AG20443 (cell line): ENCODE measurements at places on chromosomes 7 and 10.

DNA sequence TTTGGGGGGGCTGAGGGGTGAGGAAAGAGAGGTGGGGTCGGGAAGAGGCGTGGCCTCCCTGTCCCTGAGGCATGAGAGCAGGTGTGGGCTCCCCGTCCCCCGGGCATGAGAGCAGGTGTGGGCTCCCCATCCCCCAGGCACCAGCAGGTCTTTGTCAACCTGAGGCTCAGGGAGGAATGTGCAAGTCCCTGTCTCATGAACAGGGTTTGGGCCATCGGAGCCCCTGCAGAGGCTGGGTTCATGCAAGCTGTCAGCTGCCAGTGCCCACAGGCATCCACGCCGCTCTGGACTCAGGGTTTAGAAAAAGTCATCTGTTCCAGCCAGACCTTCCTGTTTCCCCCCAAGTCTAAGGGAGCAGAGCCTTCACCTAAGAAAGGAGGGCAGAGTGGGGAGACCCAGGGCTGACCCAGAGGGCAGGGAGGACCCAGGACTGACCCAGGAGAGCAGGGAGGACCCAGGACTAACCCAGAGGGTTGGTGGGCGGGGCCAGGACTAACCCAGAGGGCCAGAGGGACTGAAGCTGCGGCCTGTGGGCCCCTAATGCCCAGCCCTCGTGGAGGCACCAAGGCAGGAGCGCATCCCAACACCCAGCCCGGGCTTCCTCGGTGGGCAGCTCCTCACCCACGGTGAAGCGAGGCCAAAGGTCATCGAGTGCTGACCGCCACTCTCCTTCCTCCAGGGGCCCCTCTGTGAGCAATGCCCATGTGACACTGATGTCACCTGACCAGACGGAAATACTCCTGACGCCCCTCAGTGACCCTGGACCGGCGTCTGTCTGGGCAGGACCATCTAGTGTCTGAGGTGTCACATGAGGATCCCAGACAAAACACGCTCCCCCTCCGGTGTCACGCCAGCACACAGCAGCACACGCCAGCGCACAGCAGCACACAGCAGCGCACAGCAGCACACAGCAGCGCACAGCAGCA, 28.9 kb upstream of the GPR146 start:
- no peak for DNase-seq

- DNase-seq = peak; percentile 61
These were observed 286.9 kb downstream of the PTEN start for GRCh38 chr10:88150339-88150738.

- DNase-seq = no peak
These were observed 537.3 kb upstream of the MGMT start for GRCh38 chr10:128929767-128930166.

GRCh38 chr7:151384352-151384697, 25.5 kb downstream of the WDR86 start:
- no peak for DNase-seq

- no peak for DNase-seq
These were observed 98.8 kb downstream of the PFKFB3 start for GRCh38 chr10:6301488-6302075.

DNA sequence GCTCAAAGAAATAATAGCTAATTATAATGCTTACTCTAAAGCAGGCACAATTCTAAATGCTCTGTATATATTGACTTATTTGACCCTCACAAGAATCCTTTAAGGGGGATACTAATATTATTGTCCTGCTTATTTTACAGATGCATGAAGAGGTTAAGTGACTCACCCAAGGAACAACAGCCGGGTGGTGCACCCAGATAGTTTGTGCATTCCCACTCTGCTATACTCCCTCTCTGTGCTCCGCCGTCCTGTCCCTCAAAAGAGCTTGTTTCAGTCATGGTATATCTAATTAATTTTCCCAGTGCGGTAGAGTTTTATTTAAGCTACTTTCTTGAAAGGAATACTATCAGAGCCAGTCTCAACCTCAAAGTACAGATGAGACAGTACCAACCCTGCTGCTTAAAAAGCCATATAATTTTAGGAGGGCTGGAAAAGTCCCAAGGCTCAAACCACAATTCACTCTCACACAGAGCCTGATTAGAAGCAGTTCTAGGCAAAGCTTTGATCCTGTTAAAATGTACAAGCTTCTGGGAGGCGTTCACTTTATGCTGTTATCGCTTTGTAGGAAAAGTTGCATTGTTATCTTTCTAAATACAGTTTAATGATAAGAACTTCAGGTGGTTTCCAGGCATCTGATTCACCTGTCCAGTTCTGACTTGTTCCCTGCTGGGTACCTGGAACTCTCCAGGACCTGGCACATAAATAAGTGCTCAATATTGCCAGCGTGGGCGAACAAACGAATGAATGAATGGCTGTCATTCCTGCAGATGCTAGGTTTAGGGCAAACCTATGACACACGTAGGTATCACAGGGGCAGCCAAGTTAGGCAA, 261.5 kb upstream of the KLF14 start:
- DNase-seq = no peak

GRCh38 chr7:16063221-16063620, 358.1 kb downstream of the CRPPA start:
- no peak for DNase-seq

DNA sequence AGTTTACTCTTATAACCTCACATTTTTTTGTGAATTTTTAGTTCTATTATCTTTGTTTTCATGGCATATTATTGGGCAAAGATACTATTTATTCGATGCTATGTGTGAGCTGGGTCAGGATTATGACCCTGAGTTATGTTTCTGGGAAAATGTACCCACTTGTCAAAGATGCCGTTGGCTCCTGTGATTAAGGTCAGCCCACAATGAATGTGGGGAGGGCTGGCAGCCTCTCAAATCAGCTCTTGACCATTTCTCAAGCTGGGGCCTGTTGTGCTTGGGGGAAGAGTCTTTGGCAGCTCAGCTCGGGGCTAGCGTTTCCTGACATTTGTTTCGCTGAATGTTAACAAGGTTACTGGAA, 97.5 kb downstream of the TCF7L2 start:
- DNase-seq = no peak

DNA sequence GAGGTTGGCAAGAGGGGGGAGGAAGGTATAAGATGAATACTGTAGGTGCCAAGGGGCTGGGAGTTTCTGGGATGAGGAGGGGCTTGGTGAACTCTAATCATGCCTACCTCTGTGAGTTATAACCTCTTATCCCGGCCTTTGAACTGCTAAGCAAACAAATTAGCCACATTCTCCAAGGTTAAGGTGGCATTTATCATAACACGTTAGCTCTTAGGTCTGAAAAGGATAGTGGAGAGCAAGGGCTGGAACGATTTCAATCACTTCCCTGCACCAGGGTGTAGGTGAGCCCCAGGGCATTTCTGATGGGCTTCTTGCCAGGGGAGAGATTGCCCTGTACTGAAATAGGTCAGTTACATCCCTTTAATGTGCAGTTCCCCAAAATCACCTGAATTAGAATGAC, 28.6 kb upstream of the DMBT1 start:
- DNase-seq = no peak

DNA sequence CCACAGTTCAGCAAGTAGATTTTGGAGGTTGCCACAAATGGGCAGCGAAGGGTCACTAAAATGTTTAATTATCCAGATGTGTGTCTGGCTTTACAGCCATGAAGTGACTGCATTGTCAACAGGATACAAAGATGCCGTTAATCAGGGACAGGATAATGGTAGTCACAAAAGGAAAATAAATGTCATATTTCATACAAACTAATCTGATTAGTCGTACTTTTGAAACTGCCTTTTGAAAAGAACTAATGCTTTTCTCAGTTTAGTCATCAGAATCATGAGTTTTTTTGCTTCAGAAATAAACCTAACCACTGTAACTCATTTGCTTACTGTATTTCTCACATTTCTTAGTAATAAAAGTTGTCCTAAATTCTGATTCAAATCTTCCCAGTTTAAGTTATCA, 22.2 kb upstream of the WNT16 start:
- DNase-seq = no peak

- DNase-seq = no peak
These were observed 69.0 kb upstream of the ZNF479 start for GRCh38 chr7:57201021-57201894.

DNA sequence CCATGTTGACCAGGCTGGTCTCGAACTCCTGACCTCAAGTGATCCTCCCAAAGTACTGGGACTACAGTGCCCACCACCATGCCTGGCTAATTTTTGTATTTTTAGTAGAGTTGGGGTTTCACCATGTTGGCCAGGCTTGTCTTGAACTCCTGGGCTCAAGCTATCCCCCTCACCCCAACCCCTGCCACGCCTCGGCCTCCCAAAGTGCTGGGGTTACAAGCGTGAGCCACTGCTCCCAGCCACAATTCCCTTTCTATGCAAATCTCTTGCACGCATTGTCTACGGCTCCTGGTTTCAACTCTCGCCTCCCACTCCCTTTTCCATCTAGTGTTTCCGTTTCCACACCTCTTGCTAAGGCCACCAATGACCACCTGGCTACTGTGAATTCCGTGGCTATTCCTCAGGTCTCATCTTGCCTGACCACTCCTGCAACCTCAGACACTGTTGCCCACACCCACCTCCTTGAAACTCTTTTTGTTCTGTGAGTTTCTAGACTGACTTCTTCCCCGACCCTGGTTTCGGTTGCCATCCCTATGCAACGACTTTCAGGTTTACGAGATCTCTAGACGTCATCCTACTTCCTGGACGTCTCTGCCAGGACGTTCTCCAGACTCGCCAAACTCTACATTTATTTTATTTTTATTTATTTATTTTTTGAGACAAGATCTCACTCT, 3.4 kb downstream of the CLDN3 start:
- no peak for DNase-seq

DNA sequence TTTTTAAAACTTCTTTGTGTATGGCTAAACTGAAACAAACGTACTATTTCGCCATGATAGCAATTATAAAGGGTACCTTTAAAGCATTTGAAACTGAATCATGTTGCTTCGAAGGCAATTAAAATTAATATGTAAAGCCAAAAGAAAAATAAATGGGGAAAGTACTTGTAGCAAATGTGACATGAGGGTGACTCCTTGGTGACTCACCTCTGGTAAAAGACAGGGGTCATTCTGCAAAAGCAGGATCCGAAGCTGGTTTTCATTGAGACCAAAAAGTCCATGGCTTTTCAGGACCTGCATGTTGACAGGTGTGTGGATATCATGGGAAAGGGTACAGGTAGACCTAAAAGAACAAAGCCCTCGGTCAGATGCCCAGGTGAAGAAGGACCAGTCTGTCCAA, 1.5 kb downstream of the ZC3HAV1L start:
- no peak for DNase-seq

DNA sequence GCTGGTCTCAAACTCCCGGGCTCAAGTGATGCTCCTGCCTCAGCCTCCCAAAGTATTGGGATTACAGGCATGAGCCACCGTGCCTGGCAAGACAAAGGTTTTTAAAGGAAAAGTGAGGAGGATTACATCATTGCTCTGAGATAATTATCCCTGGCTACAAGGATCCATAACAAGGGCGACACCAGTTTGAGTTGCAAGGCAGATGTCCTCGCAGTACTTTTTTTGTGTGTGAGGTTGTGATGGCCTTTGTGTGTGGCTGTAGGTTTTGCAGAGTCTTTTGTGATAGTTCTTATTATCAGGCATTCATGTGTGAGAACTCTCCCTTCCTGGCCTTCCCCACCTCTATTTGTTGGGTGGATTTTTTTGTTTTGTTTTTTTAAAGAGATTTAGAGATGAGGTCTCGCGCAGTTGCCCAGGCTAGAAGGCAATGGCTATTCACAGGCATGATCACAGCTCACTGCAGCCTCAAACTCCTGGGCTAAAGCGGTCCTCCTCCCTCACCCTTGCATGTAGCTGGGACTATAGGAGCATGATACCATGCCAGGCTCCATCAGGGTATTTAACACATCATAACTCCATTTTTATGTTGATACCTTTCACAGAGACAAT, 10.0 kb downstream of the BTBD16 start:
- no peak for DNase-seq

- no peak for DNase-seq
These were observed 28.3 kb upstream of the PRSS1 start for GRCh38 chr7:142720986-142721385.

GRCh38 chr7:46811529-46811928, 770.4 kb downstream of the TNS3 start:
- DNase-seq = peak; percentile 96

- peak; percentile 82 for DNase-seq
These were observed 22.0 kb downstream of the CSGALNACT2 start for GRCh38 chr10:43160046-43160920.

DNA sequence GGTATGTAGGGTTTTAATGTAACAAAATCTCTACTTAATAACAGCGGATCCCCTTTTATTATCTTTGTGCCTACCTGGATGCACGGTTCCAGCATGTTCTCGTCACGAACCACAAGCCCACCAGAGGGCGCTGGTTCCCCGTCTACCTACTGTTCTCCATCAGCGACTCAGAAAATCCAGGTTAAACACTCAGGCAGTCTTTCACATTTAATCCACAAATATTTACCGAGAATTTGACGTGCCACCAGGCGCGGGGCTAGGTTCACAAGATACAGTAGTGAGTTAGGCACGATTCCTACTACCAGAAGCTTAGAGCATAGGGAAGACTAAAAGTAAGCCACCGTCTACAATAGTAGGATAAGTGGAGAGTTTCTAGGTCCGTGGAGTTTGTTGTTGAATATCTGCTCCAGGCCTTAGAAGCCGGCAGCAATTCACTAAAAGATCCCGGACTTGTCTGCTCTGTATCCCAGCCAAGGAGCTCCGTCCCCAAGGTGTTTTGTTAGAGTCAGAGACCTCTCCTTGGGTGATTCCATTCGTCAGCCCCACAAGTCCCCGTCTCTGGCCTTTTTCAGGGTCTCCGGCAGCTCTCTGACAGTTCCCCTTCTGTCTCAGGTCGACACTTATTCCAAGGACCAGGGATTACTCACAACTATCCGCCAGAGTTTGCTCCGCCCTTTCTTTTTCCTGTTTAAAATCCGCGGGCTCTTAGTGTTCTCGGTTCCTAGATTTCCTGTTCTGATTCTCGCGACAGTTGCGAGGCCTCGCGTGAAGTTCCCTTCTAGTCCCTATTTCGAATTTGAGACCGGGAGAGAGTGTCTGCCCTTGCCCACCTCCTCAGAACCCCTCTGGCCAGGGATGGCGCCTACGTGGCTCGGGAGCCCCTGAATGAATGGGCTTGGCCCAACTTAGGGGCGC, 1.5 kb upstream of the KAZALD1 start:
- peak; percentile 92 for DNase-seq

DNA sequence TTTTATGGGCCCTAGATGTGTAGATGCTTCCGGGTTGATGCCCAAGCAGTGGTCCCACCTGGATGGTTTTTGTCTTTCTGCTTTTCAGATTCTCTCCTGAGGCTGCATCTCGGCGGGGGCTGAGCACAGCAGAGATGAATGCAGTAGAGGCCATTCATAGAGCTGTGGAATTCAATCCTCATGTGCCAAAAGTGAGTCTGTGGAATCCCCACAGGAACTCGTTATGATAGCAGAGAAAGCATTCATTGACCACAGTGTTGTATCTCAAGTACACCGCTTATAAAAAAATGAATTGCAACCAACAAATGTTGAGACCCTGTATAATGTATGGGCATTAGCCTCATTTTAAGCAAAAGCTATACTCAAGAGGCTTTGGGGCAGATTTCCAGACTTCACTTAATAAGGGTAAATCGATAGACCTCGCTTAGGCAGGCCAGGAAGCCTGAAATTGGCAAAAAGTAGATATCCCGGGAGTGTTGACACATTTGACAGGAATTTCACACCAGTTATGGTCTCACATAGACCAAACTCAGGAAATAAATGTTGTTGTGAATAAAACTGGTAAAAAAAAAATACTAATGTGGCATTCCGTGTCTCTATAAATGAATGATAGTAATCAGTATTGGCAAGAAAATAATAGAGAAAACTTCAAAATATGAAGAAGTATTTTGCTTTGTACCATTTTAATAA, 132.0 kb downstream of the WNT2 start:
- no peak for DNase-seq

GRCh38 chr7:143237366-143237765, 15.5 kb downstream of the TAS2R40 start:
- DNase-seq = no peak
